ENCODE measurements at places on chromosomes 6 and 20.

DNA sequence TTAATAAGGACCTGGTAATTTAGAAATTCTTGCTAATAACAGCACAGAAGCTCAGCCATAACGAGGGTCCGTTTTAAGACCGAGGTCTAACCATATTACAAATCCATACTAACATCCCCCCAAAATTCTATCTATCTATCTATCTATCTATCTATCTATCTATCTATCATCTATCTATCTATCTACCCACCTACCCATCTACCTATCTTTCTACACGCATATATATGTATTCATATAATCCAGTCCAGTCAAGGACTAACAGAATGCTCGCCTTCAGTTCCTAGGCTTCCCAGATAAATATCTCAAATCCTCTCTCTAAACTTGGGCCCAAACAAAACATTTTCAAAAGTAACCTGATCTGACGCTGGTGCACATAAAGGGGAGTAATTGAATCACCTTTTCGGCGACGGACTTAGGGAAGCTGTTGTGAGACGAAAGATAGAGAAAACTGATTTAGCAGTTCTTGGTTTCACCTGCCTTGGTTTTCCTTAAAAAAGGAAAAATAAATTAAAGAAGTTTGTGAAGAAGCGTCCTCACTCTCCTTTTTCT, 14.5 kb downstream of the HMGN4 start:
- DNase-seq = no peak

- DNase-seq = no peak
Measured at GRCh38 chr20:58086763-58087561, 141.5 kb downstream of the ANKRD60 start.

DNA sequence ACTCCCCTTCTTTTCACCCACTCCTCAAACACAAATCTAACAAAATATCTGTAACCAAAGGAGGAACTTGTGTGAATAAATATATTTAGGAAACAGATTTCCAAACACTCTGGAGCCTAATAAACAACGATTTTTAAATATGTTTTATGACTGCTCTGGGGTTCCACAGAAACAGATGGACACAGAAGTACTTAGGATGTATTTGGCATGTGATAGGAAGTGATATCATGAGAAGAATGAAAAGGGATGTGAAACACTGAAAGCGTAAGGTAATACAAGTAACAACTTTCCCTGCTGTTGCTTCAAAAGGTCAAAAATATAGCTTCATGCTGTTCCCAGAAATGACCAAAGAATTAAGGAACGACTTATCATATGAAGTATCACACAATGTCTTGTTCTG, 26.1 kb upstream of the ENPP1 start:
- DNase-seq = no peak

DNA sequence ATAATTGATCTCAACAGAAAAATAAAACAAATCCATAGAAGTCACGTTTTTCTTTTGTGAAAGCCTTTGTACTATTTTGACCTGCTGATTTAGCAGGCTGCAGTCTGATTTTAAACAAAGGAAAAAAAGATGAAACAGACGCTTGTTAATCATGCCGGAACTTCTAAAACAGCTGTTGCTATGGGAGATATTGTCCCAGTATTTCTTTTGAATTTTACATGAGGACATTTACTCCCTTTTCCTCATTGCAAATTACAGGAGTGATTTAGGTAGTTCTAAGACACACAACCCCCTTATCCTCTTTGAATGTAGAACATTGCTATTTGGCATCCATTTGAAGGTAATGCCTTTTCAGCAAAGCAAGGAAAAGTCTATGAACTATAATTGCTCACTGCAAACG, 416.1 kb downstream of the BCKDHB start:
- DNase-seq = no peak

- no peak for DNase-seq
Measured at GRCh38 chr6:62626661-62627060, 340.6 kb upstream of the KHDRBS2 start.
